ENCODE measurements at places on chromosomes 11 and 22. TPM values are rescaled to one million over a fixed set of nuclear protein-coding genes. Genes with fewer than 3 reads are reported as not detected.
A peak's percentile ranks its signal among the peaks of the same experiment; 100 is the strongest.

Gene PKP3
- total RNA-seq = not detected

DNA sequence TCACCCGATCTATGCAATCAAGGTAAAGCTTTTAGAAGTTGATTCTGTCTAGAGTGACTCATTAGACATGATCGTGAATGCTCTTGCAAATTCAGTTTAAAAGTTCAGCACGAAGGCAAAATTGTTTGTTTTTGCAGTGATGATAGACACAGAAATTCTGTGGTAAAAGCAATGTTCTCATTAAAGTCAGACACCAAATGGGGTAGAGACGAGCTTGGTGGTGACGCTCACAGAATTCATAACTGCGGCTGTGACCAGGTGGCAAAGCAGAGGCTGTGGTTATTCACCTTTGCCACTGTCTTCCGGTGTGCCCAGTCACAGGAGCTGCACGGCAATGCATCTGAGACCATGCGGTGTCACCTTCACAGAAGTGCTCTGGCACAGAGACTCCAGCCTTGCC lies 83.4 kb downstream of the WNT7B start:
- H3K27me3 ChIP-seq = peaks cover 2% of the 10 kb centered on the region
- no peak overlapping the region for H3K4me3 ChIP-seq
- no peak for DNase-seq

GRCh38 chr11:121773076-121773475 lies 320.3 kb upstream of the SORL1-AS1 start:
- no peaks in the 10 kb centered on the region for H3K4me1 ChIP-seq
- no peak overlapping the region for H3K4me3 ChIP-seq
- no peak overlapping the region for H3K27ac ChIP-seq
- no peaks in the 10 kb centered on the region for H3K36me3 ChIP-seq
- no peaks in the 10 kb centered on the region for H3K27me3 ChIP-seq

GRCh38 chr11:15695096-15695721 lies 580.5 kb downstream of the INSC start:
- H3K27ac ChIP-seq = no peak overlapping the region
- H3K27me3 ChIP-seq = no peaks in the 10 kb centered on the region
- DNase-seq = no peak
- H3K4me1 ChIP-seq = no peaks in the 10 kb centered on the region
- no peaks in the 10 kb centered on the region for H3K36me3 ChIP-seq
- H3K4me3 ChIP-seq = no peak overlapping the region

DNA sequence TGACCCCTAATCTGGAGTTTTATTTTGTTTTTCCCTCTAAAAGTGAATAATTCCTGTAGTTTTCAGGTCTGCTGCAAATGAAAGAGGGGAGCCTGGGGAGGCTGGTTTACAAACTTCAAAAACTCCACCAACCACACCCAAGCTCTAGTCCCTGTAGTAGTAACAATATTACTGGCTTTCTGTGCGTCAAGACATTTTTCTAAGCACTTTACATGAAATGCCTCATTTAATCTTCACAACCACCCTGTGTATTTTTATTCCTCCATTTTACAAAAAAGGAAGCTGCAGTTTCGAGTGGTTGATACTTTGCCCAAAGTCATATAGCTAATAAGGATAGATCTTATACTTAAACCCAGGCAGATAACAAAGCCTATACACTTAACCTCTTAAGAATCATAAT lies 23.5 kb downstream of the CTNND1 start:
- H3K36me3 ChIP-seq = peaks cover 8% of the 10 kb centered on the region
- no peaks in the 10 kb centered on the region for H3K27me3 ChIP-seq
- no peak for DNase-seq
- H3K27ac ChIP-seq = no peak overlapping the region
- H3K4me3 ChIP-seq = no peak overlapping the region

- no peaks in the 10 kb centered on the region for H3K36me3 ChIP-seq
- no peaks in the 10 kb centered on the region for H3K4me1 ChIP-seq
- no peak for DNase-seq
- H3K27ac ChIP-seq = no peak overlapping the region
- no peak overlapping the region for H3K4me3 ChIP-seq
Measured at GRCh38 chr11:16572945-16573344, 165.5 kb upstream of the C11orf58 start.

Gene ACTN3
- total RNA-seq = 0.23 TPM

Gene MOGAT2
- total RNA-seq = not detected

DNA sequence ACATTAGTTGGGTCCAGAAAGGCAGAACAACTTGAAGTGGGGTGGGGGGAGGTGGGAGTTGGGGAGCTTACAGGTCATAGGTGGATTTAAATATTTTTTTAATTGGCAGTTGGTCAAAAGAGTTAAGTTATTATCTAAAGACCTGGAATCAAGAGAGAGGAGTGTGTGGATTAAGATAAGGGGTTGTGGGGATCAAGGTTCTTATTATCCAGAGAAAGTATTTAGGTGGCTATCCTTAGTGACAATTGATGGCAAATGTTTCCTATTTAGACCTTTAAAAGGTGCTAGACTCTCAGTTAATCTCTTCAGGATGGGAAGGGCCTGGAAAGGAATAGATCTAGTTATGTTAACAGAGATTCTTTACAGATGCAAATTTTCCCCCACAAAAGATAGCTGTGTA lies 120.7 kb upstream of the OR9Q1 start:
- H3K27me3 ChIP-seq = peaks cover 3% of the 10 kb centered on the region
- no peak overlapping the region for H3K27ac ChIP-seq
- no peak overlapping the region for H3K4me3 ChIP-seq
- no peak for DNase-seq
- no peaks in the 10 kb centered on the region for H3K4me1 ChIP-seq
- H3K36me3 ChIP-seq = no peaks in the 10 kb centered on the region

Gene ENTHD1
- total RNA-seq = 0.07 TPM

DNA sequence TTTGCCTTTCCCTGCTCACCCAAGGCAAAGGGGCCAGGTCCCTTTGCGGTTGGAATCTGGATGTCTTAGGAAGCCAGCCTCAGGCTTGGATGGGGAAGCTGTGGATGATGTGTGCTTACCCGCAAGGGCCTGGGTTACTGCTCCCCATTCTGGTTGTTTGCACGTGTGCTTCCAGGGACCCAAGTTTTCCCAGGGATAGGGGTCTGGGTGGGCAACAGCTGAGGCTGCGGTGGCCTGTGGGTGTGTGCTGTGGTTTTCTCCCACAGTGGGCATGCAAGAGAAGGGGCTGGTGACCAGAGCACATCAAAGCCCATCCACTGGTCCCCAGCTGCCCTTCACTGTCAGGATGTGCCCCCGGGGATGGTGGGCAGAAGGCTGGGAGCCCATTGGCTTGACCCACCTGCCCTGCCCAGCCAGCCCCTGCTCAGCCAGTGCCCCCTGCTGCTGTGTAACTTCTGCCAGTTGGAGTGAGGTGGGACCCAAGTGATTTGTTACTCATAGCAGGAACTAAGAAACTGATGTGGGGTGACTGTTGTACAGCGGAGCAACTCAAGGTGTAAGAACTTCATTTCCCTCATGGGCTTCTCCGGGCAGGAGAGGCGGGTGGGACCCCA lies 3.3 kb downstream of the CAPN5 start:
- H3K36me3 ChIP-seq = no peaks in the 10 kb centered on the region
- no peak overlapping the region for H3K27ac ChIP-seq
- no peak for DNase-seq
- H3K27me3 ChIP-seq = peaks cover 6% of the 10 kb centered on the region

GRCh38 chr22:45230026-45230721 lies 10.5 kb downstream of the KIAA0930 start:
- H3K4me3 ChIP-seq = no peak overlapping the region
- no peaks in the 10 kb centered on the region for H3K27me3 ChIP-seq
- no peaks in the 10 kb centered on the region for H3K36me3 ChIP-seq
- H3K27ac ChIP-seq = no peak overlapping the region
- DNase-seq = no peak

DNA sequence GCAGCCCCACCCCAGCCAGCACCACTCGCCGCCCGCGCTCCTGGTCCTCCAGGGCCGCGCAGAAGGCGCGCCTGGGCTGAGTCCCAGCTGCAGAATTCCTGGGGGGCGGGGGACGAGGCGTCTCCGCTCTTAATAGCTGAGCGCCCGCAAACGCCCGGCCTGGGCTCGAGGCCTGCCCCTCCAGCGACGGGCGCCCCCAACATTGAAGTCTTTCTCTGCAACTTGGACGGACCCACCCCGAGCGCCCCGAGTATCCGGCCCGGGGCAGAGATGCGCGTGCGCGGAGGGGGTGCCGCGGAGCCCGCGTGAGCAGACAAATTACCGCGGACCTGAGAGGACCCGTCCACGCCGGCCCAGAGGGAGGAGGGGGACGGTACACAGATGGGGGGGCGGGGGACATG lies 6.7 kb upstream of the SYT7 start:
- peaks cover 51% of the 10 kb centered on the region for H3K27me3 ChIP-seq
- H3K36me3 ChIP-seq = no peaks in the 10 kb centered on the region
- DNase-seq = no peak
- H3K4me3 ChIP-seq = no peak overlapping the region
- peaks cover 7% of the 10 kb centered on the region for H3K4me1 ChIP-seq
- no peak overlapping the region for H3K27ac ChIP-seq

Gene CRYBA4
- total RNA-seq = not detected

Gene PHOX2A
- not detected for total RNA-seq

DNA sequence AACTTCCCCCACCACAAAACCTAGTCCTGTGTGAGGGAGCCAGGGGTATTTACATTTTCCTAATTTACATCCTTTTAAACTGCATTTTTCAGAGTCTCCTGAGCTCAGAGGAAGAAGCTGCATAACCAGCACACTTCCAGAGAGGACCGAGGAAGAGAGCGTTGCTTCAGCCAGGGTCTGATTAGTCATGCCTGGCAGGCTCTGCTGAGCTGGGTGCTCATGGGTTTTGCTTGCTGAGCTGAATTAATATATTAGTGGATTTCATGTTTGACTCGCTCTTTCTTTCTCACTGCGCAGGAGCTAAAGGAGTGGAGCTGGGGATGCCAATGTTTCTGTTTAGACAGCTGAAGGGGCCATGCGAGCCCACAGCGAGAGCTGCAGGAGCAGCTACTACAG lies 539.3 kb upstream of the B3GAT1 start:
- H3K4me3 ChIP-seq = no peak overlapping the region
- no peaks in the 10 kb centered on the region for H3K4me1 ChIP-seq
- H3K27ac ChIP-seq = no peak overlapping the region
- no peak for DNase-seq

DNA sequence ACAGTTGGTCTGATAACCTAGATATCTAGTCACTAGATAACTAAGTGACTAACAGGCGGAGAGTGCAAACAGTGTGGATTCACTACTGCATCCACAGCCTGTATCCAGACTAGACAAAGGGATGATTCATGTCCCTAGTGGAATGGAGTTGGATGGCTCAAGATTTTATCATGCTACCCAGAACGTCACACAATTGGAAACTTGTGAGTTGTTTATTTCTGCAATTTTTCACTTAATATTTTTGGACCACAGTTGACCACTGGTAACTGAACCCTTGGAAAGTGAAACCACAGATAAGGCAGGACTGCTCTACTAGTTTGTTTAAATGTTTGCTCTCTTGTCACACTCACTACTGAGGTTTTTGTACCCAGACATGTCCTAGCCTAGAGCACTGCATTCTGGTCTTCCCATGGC lies 76.0 kb downstream of the UBASH3B start:
- no peak overlapping the region for H3K4me3 ChIP-seq
- H3K27ac ChIP-seq = no peak overlapping the region
- DNase-seq = no peak
- peaks cover 4% of the 10 kb centered on the region for H3K36me3 ChIP-seq
- peaks cover 38% of the 10 kb centered on the region for H3K4me1 ChIP-seq
- H3K27me3 ChIP-seq = no peaks in the 10 kb centered on the region

Gene APOBEC3F
- total RNA-seq = 33.8 TPM

Gene SLC6A5
- not detected for total RNA-seq

Gene HTR3A
- not detected for total RNA-seq

Gene SCGB1D2
- total RNA-seq = not detected

Gene SRSF8
- total RNA-seq = 31.5 TPM

DNA sequence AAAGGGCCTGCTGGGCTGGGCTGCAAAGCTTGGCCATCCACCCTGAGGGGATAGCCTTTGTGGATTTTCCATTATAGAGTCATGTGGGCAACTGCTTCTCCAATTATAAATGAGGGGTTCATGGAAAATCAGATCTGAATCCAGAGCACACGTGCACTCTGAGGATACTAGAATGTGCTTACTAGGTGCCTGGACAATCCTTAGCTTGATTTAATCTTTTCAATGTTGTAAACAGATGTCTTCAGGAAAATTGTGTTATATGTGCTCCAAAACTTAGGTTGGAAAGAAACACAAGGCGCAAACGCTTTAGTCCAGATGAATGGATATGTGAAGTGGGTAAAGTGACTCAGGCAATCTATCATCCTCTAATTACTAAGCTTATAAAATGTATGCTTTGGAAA lies 92.0 kb downstream of the SLC17A6 start:
- H3K36me3 ChIP-seq = no peaks in the 10 kb centered on the region
- H3K27me3 ChIP-seq = peaks cover 19% of the 10 kb centered on the region
- peaks cover 14% of the 10 kb centered on the region for H3K4me1 ChIP-seq
- no peak overlapping the region for H3K27ac ChIP-seq

- H3K4me1 ChIP-seq = no peaks in the 10 kb centered on the region
- H3K27me3 ChIP-seq = no peaks in the 10 kb centered on the region
- H3K36me3 ChIP-seq = no peaks in the 10 kb centered on the region
- DNase-seq = no peak
Measured at GRCh38 chr11:112477581-112478317, 217.1 kb upstream of the PLET1 start.

DNA sequence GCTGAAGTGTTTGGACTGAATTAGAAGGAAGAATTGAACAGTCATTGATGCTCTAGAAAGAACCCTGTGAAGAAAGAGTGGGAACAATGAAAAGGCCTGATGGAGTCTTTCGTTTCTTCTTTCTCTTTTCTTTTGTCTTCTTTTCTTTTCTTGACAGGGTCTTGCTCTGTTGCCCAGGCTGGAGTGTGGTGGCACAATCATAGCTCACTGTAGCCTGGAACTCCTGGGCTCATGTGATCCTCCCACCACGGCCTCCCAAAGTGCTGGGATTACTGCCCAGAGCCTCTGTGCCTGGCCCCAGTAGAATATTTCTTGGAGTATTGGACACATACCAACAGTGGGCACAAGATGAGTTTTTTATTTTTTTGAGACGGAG lies 1.1 kb downstream of the FEN1 start:
- peak overlapping the region; percentile 85 for H3K4me3 ChIP-seq
- DNase-seq = no peak
- H3K27me3 ChIP-seq = no peaks in the 10 kb centered on the region
- H3K4me1 ChIP-seq = peaks cover 50% of the 10 kb centered on the region
- H3K36me3 ChIP-seq = peaks cover 60% of the 10 kb centered on the region
- H3K27ac ChIP-seq = peak overlapping the region; percentile 98

Data from activated CD4-positive, alpha-beta T cell treated with anti-CD3 and anti-CD28 coated beads, Interleukin-2, amount 10 ng/mL, durations not matched to agents 7 days and 5 days (primary cell).